ENCODE measurements at places on chromosomes 4 and X. TPM values are rescaled to one million over a fixed set of nuclear protein-coding genes. Genes with fewer than 3 reads are reported as not detected.

The WFS1 gene
- 0.42 TPM for total RNA-seq

The STAP1 gene
- total RNA-seq: 13.0 TPM

The RBMXL3 gene
- not detected for total RNA-seq

The PHKA1 gene
- 0.21 TPM for total RNA-seq

The CHIC2 gene
- total RNA-seq: 101 TPM

The ATP1B4 gene
- total RNA-seq: not detected

The CCSER1 gene
- total RNA-seq: 7.9 TPM

The TCP11X2 gene
- not detected for total RNA-seq

The SOX3 gene
- total RNA-seq: not detected

The STATH gene
- total RNA-seq: not detected

The PRDM8 gene
- 4.8 TPM for total RNA-seq

The HDAC6 gene
- total RNA-seq: 21.5 TPM

The FMR1NB gene
- not detected for total RNA-seq

The GPR119 gene
- total RNA-seq: not detected

The GLOD5 gene
- total RNA-seq: not detected

The AMER1 gene
- total RNA-seq: 3.1 TPM

The CT45A3 gene
- not detected for total RNA-seq

The PAGE1 gene
- total RNA-seq: not detected

The MAGIX gene
- total RNA-seq: 0.42 TPM

The DKK2 gene
- not detected for total RNA-seq

The SPON2 gene
- total RNA-seq: 25.5 TPM

The TNMD gene
- total RNA-seq: not detected

The LRIT3 gene
- total RNA-seq: under 0.01 TPM

The TMPRSS11F gene
- not detected for total RNA-seq

The CNGA2 gene
- total RNA-seq: not detected

The ATP6AP1 gene
- 47.9 TPM for total RNA-seq

The SMIM31 gene
- total RNA-seq: not detected

Measured in mononuclear cell (primary cell).